GF-D8 (cell line): ENCODE measurements at places on chromosomes 5 and 9.

DNA sequence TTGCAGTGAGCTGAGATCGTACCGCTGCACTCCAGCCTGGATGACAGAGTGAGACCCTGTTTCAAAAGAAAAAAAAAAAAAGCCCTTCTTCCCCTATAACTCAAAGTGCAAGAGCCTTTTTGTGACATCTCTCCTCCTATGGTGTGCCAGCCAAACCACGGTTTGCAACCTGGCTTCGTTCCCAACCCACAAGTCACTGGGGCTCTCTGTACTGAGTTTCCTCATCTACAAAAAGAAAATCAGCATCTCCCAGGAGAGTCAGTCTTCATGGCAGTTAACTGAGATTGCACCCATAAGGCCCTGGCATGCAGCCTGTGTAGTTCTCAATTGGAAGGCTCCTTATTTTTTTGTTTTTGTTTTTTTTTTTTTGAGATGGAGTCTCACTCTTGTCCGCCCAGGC, 14.8 kb downstream of the ODF2 start:
- peak; percentile 91 for DNase-seq

DNA sequence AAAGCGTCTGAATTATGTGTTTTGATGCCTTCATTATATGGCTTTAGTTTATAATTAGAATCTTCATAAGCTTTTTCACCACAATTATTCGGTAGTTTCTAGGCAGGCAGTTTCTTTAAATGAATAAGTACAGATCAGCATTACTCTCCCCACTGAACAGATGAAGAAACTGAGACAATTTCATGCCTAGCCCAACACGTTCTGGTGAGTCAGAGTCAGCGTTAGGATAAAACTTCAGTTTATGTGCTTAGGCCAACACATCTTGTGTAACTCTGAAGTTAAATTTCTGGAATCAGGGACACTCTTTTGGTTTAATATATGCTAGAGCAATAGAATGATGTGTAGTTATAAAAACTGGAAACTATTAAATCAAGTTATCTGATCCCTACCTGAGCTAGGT, 186.7 kb upstream of the ELL2 start:
- DNase-seq = no peak

- DNase-seq = no peak
Measured at GRCh38 chr9:121207371-121207940, 5.8 kb upstream of the RAB14 start.

DNA sequence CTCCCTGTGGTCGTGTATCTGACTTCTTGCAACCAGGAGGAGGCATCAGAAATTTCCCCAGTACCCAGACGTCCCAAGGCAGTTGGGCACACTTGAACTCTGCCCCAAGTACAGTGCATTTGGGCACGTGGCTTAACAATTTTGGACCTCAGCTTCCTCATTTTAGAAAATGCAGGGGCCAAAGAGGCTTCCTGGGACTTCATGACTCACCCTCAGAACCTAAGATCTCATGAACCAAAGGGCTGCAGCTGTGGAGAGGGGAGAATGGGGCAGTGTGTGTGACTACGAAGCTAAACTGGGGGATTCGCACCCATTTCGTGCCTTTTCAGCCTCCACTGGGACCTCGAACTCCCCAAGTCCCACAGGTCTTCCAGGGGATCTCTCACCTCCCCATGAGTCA, 59.2 kb downstream of the SYK start:
- peak; percentile 59 for DNase-seq

DNA sequence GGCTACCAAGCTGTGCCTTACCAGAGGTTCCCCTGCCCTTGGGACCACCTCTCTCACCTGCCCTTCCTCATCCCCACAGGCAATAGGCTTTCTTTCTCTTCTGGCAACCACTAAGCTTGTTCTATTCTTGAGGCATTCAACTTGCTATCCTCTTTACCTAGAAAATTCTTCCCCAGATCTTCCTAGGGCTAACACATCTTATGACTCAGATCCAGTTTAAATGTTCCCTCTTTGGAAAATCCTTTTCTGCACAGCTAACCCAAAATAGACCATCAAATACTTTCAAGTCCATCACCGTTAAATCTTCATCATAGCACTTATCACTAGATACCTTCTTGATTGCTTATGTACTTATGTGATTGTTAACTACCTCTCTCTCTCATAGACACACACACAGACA, 93.7 kb downstream of the ENC1 start:
- DNase-seq = no peak

DNA sequence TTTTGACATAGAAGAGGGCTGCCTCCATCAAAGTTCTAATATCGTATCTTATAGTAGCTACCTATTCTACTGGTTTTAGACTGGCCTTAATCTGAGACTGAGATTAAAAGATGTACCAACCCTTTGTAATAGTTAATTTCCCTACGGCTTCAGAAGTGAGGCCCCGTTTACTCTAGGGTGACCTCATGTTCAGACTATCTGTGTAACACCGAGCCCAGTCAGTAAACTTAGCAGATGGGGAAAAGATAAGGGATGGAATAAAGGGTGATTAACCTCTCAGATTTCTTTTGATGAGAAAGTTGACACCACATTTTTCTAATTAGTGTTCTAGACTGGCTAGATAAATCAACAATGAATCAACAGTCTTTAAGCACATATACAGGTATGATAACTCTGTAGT, 283.1 kb downstream of the KCTD16 start:
- DNase-seq = no peak

DNA sequence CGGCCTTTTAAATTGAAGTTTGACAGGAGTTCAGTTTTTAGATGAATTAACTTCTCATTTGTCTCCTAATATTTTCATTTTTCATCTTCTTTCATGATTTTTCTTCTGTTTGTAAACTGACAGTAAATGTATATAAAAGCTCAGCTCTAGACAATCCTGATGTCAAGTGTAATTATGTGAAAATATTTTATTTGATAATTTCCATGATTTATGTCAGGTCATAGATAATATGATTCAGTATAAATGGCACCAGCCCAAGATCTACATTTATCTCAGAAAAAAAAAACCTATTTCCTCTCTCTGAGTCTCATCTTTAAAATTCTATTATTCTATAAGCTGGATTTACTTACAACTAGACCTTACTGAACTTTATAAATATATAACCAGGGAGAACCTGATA, 115.7 kb downstream of the MUSK start:
- DNase-seq = no peak

DNA sequence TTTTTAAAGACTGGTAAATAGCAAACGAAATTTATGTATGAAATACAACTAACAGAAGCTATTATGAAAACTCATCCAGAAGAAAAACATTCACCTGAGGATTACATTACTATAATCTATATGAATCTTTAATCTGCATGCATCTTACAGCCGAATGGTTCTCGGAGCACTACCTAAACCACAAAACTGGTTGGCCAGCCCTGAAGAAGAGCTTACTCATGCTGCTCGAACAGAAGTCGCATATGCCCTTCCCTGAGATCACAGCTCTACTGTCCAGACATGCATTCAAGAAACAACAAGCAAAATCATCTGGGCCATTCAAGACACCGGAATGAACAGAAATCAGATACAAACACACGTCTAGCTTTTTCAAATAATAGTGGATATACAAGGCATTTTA, 931.0 kb upstream of the DMAC1 start:
- no peak for DNase-seq

DNA sequence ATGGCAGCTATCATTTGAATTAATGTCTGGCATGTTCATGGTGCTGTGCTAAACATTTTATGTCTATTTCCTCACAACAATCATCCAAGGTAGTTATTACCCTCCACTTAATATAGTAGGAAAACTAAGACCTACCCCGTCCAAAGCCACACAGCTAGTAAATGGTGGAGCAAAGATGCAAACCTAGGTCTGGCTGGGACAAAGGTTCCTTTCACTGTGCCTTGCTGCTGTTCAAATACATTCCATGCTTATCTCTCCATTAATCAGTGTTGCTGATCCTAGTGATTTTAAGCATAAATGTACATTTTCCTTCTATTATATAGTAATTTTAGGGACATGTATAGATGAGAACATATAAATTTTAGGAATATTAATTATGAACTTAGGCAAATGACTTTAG, 38.7 kb downstream of the CCDC125 start:
- DNase-seq = no peak

GRCh38 chr5:178247481-178248456, 15.2 kb upstream of the PHYKPL start:
- no peak for DNase-seq

DNA sequence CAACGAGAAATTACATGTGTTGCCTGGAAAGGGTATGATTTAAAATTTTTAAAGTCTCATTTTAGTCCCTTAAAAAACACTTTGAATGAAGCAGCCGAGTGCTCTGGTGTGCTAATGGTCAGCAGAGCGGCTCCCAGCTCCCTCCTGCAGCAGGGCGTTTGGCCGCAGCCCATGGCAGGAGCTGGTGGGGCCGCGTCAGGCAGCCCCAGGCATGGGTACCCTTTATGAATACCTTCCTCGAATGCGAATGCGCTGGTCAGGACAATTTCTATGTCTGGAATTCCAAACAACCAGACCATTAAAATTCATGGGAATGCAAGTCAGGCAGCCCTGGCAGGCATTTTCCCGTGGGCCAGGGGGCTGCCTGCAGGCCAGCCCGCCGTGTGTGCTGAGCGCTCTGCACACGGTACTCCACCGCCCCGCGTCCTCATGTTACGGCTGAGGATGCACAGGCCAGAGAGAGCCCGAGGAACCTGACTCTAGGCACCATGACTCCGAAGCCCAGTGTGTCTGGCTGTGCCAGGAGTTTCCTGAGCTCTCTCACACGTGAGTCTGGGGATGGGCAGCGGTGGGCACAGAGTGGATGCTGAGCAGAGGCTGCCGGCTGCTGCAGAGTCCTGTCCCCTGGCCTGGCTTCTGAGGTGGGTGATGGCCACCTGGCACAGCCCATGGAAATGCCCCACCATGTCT, 123.7 kb downstream of the WNK2 start:
- DNase-seq = no peak

GRCh38 chr9:70484232-70485130, 70.0 kb upstream of the KLF9 start:
- peak; percentile 29 for DNase-seq

- DNase-seq = no peak
Measured at GRCh38 chr5:173679909-173680630, 63.6 kb upstream of the BOD1 start.

GRCh38 chr9:121133104-121133816, 58.5 kb downstream of the CNTRL start:
- no peak for DNase-seq
